Lung (tissue), 17 donors: ENCODE measurements at places on chromosomes 3 and 15. TPM values are rescaled to one million over a fixed set of nuclear protein-coding genes. Genes with fewer than 3 reads are reported as not detected.
A peak's percentile ranks its signal among the peaks of the same experiment; 100 is the strongest.

The PODXL2 gene
- total RNA-seq: 7.3 TPM

The SOX14 gene
- total RNA-seq: not detected

- peak; percentile 26 for DNase-seq
Observed at GRCh38 chr15:79028411-79028964, 62.1 kb downstream of the RASGRF1 start.

- no peak for DNase-seq
Observed at GRCh38 chr3:139302084-139302800, 41.6 kb upstream of the MRPS22 start.
